ENCODE measurements at places on chromosomes 12 and 14. TPM values are rescaled to one million over a fixed set of nuclear protein-coding genes. Genes with fewer than 3 reads are reported as not detected.

ZDHHC22 gene
- total RNA-seq: not detected

CCDC88C gene
- total RNA-seq: 14.7 TPM

SLC17A8 gene
- not detected for total RNA-seq

TRIM9 gene
- 0.07 TPM for total RNA-seq

ST8SIA1 gene
- not detected for total RNA-seq

SLC25A21 gene
- total RNA-seq: 2.0 TPM

KLHL33 gene
- total RNA-seq: not detected

SRGAP1 gene
- total RNA-seq: 10.9 TPM

GPX2 gene
- not detected for total RNA-seq

CCDC85C gene
- total RNA-seq: 7.2 TPM

AMDHD1 gene
- 15.6 TPM for total RNA-seq

PEBP1 gene
- 86.0 TPM for total RNA-seq

KRT77 gene
- not detected for total RNA-seq

PLEKHH1 gene
- 12.5 TPM for total RNA-seq

KCNK10 gene
- total RNA-seq: 0.07 TPM

CLEC2A gene
- not detected for total RNA-seq

LRRC10 gene
- not detected for total RNA-seq

TMED10 gene
- total RNA-seq: 371 TPM

GYS2 gene
- not detected for total RNA-seq

NUAK1 gene
- total RNA-seq: 13.4 TPM

NOC4L gene
- total RNA-seq: 36.5 TPM

GALNT6 gene
- total RNA-seq: not detected

IQSEC3 gene
- not detected for total RNA-seq

Measured in NCI-H460 (cell line).